ENCODE measurements at places on chromosomes 2 and 18.

DNA sequence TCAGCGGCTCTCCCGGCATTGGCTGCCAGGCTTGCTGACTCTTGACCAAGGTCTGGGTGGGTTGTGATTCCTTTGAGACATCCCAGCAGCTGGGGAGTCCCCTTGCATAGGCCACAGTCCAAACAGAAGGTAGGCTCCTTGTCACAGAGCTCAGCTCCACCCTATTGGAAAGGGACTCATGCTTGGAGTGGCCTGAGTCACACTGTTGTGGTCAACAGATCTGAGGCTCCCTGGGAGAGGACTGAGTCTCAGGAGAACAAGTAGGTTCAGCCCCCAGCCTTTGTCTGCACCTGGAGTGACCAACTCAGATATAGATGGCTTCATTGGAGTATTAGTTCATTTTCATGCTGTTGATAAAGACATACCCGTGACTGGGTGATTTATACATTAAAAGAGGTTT is 32.1 kb upstream of the SH3BP4 start:
- no peak for DNase-seq

- DNase-seq = peak; percentile 4
Observed at GRCh38 chr2:157777427-157777826, 98.7 kb downstream of the ACVR1 start.

GRCh38 chr2:231130336-231131056 is 5.7 kb upstream of the HTR2B start:
- no peak for DNase-seq

DNA sequence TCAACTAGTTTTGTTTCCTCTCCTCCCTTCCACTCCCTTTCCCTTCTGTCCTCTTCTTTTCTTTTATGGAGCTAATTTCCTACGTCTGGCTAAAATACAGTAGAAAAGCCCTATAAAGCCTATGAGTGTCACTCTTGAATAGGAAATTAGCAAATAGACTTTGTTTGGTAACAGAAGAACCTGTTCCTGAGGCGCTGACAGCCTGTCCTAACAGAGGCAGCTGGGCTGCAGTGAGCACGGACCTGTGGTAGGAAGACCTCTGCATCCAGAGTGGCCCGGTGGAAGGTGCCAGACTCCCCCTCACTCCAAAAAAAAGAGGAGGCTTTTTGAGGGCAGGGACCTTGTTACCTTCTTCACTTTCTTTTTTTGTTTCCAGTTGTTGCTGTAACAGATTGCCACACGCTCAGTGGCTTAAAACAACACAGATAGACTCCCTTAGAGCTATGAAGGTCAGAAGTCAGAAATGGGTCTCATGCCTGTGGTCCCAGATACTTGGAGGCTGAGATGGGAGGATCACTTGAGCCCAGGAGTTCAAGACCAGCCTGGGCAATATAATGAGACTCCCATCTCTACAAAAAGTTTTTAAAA is 81.2 kb upstream of the TXNDC2 start:
- DNase-seq = no peak

DNA sequence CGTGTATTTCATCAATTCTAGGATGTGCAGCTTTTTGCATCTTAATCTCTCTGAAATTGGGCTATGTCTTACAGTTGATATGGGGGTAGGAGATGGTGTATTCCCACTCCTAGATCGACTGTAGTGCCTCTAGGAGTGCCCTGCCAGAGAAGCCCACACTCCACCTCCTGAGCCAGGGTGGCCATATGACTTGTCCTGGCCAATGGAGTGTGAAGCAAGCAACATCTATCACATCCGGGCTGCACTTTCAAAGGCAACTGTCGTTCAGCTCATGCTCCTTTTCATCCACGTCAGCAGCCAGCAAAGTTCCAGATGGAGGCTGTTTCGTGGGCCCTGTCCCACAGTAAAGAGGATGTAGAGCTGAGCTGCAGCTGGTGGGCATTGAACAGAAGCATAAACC is 149.4 kb upstream of the SLC1A4 start:
- DNase-seq = no peak

GRCh38 chr2:158701101-158701500 is 94.0 kb upstream of the DAPL1 start:
- DNase-seq = no peak

- DNase-seq = no peak
Observed at GRCh38 chr2:156411835-156412234, 24.3 kb upstream of the GPD2 start.

DNA sequence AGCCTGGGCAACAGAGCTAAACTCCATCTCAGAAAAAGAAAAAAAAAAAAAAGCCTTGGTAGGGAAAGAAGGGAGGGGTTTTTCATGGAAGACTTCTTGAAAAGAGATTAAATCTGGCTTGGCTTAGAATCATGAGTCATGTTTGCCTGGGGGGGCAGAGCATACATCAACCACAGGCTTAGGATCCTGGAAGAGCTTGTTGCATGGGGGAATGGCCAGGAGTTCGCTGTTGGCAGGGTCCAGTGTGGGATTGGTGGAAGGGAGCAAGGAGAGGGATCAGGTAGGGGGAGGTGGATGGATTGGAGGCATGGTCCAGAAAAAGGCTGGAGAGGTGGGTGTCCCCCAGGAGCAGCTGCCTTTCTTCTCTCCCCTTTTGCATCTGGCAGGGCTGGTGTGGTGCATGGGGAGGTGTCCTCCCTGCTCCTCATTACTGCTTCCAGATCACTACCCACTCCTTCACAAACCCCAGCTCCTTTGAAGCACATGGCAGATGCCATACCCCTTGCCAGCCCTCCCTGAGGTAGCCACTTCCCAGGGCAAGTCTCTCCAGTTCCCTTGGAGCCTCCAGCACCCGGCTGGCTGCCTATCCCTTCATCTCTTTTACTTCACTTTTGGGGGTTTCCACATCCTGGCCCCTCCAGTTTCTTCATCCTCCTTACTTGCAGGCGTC is 2.5 kb downstream of the ARMC9 start:
- DNase-seq = no peak

DNA sequence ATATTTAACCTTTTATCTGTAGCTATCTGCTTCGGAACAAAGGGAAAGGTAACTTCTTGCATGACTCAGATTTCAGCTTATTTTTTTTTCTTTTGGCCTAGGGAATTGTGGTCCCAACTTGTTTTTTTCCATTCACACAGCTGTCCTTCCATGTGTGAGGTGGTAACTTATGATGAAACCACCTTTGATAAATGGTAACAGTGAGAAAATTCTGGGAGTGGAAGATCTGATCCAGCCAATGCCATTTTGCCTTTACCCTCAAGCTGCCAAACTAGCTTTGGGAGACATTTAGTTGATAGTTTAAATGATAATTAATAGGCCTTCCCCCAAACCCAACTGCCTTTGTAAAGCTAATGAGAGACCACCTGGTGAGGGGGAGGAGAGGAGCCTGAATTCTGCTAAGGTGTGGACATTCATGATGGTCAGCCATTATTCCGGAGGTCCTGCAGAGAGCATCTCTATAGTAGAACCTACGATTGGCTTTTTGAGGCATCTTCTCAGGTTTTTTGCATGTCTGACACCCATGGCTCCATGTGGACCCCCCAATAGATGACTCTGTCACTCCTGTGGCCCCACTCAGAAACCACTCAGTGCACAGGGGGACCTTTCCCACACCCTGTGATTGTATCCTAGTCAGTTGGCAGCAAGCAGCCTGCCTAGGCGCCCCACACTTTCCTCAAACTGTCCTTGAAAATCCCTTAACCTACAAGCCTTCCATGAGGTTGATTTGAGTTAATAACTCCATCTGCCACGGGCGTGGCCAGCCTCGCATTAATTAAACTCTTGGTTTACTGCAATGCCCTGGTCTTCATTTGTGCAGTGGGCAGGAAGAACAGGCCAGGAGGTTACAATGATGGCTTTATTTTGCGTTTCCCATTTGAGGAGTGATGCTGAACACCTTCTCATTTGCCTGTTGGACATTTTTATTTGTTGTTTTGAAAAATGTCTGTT is 263.5 kb upstream of the PXDN start:
- DNase-seq = no peak

GRCh38 chr2:145086910-145087309 is 567.0 kb upstream of the ZEB2 start:
- no peak for DNase-seq

- DNase-seq = no peak
Observed at GRCh38 chr18:59109375-59109774, 30.3 kb upstream of the SEC11C start.

- no peak for DNase-seq
Observed at GRCh38 chr18:57833441-57834101, 30.5 kb upstream of the ATP8B1 start.

GRCh38 chr18:60090170-60090569 is 190.4 kb downstream of the PMAIP1 start:
- no peak for DNase-seq

Data from effector memory CD8-positive, alpha-beta T cell (primary cell).